Stimulated activated CD8-positive, alpha-beta memory T cell treated with anti-CD3 and anti-CD28 coated beads, Interleukin-7, amount 100 ng/mL, for 1 hour (primary cell): ENCODE measurements at places on chromosomes 4 and X.

DNA sequence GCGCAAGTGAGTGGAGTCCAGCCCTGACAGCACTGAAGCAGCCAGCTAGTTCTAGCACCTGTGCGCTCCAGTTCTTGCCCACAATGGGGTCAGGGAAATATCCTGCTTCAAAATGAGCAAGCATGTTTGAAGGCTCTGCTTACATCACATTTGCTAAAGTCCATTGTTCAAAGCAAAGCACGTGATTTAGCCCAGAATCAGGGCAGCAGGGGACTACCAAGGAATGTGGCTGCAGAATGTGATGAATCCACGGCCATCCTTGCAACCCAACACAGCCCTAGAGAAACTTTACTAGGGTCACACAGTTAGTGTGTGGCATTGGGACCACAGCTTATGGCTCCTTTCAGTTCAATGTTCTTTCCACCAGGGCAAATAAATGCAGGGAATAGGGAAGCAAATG is 47.3 kb upstream of the SMIM31 start:
- no peak for DNase-seq

- DNase-seq: no peak
These were observed 298.1 kb upstream of the SLC7A11 start for GRCh38 chr4:138540056-138540800.

DNA sequence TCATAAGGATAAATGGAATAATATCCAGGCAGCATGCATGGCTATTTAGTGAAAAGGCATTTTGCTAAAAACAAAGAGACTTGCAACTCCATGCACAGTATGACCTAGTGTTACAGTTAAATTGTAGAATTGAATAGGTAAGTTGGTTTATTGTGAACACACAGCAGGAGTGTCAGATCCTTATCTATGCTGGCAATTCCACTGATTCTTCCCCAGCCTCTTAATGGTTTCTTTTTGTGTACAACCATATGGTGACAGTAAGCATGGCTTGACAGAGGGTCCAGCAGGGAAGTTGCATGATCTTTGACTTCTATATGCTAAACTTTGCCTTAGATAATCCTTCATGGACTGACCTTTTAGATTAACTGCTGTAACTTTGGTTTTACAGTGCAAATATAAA is 936.6 kb upstream of the EPHA5 start:
- DNase-seq: no peak

DNA sequence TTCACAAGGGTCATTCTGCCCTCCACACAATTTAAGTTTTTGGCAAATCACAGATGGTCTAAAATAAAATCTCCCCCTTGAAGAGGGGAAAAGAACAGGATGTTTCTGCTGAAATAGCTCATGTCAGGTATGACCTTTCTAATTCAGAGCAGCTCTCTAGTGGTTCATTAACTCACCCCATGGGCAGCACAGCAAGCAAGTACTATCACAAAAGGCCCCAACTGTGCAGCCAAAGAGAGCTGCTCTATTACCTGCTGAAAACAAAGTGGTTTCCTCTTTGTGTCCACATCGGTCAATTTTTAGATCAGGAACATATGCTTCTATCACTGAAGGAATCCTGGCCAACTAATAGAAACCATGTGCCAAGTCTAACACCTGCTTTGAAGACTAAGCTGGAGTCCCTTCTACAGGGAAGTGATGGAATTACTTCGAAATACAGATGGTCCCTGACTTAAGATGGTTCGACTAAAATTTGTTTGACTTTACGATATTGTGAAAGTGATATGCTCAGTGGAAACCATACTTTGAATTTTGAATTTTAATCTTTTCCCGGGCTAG is 164.3 kb downstream of the ENOX2 start:
- DNase-seq: no peak

GRCh38 chr4:184784628-184785257 is 41.0 kb downstream of the ACSL1 start:
- no peak for DNase-seq
